ENCODE measurements at places on chromosomes 1 and 21.

GRCh38 chr1:112674986-112675727 lies 698 bp downstream of the MOV10 start:
- peak; percentile 28 for DNase-seq

DNA sequence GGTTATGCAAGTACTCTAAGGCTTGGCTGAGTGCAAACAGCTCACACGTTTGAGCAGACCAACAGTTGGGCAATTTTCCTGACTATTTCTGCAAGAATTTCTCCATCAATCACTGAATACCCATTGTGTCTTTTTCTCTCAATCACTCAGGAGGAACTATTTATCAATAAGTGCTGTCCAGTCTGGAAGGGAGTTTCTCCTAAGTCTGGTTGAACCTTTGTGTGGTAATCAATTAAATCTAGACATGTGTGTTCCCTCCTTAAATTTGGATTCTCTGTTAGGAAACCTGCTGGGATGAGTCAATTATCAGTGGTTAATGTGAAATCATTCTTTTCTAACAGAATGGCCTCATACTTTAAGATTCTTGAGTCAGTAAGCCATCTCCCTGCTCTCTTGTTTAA lies 6.8 kb upstream of the AADACL3 start:
- DNase-seq: no peak

DNA sequence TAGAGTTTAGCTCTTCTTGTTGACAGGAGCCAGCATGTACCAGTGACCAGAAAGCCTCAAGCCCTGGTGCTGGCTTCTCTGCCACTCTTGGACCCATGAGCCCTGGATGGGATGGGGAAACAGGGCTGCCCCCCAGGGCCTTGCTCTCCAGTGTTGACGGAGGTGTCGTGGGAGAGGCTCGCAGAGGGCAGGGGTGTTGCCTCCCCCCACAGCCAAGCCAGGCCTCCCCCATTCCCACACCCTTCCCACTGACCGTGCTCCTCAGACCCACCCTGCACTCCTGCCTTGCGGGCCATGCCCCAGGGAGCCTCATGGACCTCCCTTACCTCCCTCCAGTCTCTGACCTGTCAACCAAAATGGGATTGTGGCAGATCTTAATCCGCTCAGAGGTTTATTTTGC lies 123.8 kb upstream of the COL6A1 start:
- no peak for DNase-seq

DNA sequence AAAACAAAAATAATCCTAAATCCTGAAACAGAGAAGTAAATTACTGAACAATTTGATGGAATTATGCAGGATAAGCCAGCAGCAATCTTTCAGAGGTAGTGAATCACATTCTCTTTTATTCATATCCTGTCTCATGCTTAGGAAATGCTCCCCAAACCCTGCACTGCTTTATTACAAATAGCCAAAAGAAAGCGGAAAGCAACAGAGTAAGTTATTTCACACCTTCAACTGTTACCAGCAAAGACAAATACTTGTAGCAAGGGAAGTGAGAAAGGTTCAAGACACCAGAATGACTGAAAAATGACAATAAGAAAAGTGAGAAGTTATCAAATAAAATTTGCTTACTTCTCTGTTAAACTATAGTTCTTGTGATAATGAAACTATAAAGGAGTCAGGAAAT lies 6.2 kb downstream of the ZRANB2 start:
- no peak for DNase-seq

GRCh38 chr21:43684424-43684823 lies 25.1 kb downstream of the RRP1B start:
- DNase-seq: no peak

DNA sequence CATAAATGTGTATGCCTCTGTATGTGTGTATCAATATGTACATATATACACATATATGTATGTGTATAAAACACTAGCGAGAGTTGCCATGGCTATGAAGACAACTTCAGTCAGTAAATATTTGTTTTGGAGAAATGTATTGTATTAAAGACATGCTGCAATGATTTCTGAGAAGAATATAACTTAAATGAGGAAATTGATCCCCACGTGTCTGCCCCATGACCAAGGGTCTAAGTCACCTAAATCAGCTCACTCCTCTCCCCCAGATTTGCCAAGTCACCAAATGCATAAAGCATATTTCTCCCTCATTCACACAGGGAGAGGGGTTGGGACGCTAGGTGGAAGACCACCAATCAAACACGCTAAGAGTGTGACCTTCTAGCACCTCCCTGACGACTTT lies 58.3 kb upstream of the LYST start:
- DNase-seq: no peak

- DNase-seq: no peak
Observed at GRCh38 chr1:154753426-154753825, 116.7 kb downstream of the KCNN3 start.

GRCh38 chr21:42151148-42151947 lies 67.6 kb upstream of the ABCG1 start:
- no peak for DNase-seq

DNA sequence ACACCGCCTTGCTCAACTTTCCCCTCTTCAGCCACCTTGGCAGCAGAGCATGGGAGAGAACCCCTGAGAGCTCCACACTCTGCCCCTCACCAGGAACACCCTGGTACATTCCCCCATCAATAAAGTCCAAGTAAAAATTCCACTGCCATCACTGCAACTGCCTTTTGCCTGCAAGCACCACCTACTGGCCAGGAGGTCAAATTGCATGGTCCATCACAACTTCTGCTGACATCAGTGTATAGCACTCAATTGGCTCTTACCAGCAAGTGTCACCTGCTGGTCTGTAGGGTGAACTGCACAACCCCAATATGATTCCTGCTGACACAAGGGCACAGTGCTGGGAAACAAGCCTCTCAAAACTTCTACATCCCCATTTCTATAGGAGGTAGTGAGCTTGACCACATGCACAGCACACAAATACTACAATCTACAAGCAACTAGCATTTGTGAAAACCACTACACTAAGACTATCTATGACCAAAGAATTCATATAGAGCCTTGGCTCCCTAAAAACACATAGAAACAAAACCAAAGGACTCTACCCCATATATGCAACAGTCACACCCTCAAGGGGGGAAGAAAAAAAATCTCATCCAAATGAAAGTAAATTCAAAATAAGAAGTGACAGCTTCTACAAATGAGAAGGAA lies 69.2 kb downstream of the FASLG start:
- no peak for DNase-seq

GRCh38 chr1:96059736-96060135 lies 661.8 kb upstream of the PTBP2 start:
- no peak for DNase-seq

DNA sequence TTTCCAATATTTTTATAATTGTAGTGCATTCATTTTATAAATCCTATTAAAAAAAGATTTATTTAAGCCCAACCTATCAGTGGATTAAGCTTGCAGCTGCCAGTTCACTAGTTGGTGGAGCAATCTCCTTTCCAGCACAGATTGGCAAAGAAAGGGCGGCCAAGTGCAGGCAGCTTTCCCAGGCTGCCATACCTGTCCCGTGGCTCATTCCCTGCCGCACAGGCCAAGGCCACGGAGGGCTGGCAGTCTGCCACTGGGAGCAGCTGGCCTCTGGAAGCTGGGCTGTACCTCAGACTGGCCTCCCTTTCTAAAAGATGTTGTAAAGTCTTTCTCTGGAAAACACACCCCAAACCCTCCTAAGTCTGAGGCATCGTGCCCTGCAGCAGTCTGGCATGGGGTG lies 74.2 kb downstream of the SIM2 start:
- no peak for DNase-seq

GRCh38 chr21:29610779-29611360 lies 312.1 kb downstream of the BACH1 start:
- no peak for DNase-seq

GRCh38 chr1:64519901-64520300 lies 50.0 kb downstream of the CACHD1 start:
- DNase-seq: no peak

DNA sequence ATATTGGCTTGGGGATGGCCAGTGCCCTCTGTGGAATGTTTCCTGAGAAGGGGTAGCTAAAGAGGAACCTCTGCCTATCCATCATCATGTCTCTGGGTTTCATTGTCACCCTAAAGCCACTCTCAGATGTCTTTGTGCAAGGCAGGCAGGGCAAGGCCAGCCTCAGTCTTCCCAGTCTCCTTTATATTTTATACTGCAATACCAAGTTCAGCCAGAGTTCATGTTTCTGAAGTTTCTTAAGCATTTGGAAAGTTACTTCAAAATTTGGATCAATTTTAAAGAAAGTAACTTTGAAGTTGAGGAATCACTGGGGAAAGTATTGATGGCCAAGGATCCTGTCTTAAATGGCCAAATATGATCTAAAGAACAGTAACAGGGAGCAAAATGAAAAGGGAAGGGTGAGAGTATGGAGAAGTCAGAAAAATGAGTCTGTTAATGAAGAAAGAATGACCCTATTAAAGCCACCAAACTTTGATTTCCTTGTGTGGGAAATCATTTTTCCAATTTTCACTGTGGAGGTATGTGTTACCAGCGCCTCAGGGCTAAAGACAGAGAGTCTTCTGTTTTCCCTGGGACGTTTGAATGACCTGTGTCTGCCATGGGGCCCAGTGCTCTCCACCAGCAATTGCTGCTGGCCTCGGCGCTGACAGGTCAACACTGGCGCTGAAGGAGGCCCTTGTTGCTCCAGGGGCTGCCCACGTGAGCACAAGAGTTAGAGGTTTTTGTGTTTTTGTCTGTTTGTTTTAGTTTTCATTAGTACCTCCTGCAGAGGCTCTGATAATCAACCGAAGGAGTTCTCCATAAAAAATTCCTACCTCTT lies 93.9 kb downstream of the ATP5PO start:
- DNase-seq: no peak

GRCh38 chr1:169586395-169587255 lies at the start of gene F5:
F5 (minus strand) TSS chr1:169586481; CDS start chr1:169586386, 95 bp downstream.
- peak; percentile 66 for DNase-seq

DNA sequence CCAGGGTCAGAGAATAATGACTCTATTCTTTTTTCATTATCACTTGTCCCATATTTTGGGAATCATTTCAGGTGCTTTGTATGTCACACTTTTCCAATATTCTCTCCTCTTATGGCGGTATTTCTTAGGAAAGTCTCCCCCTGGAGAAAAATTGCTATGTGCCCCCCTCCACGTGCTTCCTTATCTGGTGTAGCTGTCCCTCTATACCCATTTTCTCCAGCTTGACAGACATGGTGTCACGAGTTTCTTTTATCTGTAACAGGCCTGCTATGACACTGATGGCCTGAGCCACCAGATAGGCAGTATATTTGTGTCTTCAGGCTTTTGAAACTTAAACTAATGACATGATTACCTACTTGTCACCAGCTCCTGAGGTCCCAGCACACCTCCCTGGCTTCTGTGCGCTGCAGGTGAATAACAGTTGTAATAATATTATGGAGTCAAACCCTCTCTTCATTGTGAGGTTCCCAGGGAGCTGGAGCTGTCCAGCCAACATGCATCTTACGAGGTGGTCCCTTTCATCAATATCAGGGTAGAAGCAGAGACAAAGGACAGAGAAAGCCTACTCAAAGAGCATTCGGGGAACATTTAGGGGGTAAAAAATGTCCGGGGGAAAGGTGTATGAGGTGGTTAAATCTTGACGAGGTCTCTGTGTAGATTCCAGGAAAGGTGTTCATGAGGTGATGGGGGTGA lies 71.2 kb upstream of the DUSP10 start:
- DNase-seq: no peak

DNA sequence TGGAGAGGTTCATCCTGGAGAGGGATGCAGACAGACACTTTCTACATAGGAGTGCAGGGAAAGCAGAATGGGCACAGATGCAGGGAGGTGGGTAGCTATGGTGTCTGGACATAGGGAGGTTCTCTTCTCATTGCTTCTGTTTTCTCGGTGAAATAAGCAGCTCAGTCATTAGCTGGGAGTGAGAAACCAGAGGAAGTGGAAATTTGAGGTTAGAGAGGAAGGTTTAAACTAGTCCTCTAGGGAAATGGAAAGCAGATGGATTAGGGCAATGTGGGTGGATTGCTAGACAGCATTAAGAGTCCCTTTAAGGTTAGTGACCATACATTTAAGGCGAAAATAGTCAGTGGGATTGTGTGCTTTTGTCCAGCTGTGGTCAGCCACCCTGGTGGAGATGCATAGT lies 39.6 kb downstream of the MPZL1 start:
- no peak for DNase-seq

- DNase-seq: no peak
Observed at GRCh38 chr1:60835649-60836048, 246.7 kb upstream of the NFIA start.

DNA sequence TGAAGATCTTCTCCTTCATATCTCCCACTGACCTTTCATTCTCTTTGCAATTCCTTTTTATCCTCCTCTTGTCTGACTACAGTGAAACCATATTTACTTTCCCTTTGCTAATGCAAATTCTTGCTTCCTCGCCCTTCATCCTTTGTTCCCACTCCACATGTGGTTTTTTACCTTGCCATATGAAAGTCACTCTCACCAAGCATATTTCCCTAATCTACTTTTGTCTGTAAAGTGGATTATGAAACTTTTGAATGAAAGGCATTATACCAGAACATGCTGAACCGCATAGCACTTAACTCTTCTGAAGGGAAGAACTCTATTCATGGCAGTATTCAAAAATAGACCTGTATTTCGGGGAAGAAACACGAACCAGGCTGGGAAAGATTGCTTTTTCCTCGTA lies 8.0 kb upstream of the TMPRSS15 start:
- DNase-seq: no peak

GRCh38 chr21:34523019-34523555 lies 11.1 kb upstream of the KCNE1 start:
- no peak for DNase-seq

GRCh38 chr1:35544976-35545375 lies 12.2 kb downstream of the KIAA0319L start:
- no peak for DNase-seq

DNA sequence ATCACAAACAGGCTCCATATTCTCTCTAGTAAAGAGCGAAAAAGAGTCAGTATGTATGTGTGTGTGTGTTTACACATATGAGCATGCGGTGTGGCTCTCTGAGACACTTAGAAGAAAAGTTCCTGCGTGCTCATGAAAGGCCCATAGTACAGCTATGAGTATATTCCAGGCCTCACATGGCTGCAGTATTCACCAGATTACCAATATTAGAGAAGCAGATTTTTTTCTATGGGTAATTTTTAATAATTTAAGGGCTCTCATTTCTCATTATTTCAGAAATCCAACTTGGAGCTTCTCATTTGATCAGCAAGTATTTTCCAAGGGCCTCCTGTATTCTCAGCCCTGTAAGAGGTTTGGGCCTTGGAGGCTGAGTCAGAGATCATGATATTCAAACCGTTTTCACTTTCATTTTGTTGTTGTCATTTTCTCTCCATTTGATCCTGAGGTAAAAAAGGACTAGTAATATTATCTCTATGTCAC lies 232.9 kb upstream of the SGIP1 start:
- DNase-seq: no peak

- DNase-seq: peak; percentile 34
Observed at GRCh38 chr1:156295391-156295947, at the start of gene GLMP. GLMP (minus strand) TSS chr1:156295679; CDS start chr1:156295645, 34 bp downstream.
